ENCODE measurements at places on chromosomes 5 and 9. TPM values are rescaled to one million over a fixed set of nuclear protein-coding genes. Genes with fewer than 3 reads are reported as not detected.

Gene CDH9
- not detected for total RNA-seq

Gene NR5A1
- 0.37 TPM for total RNA-seq

Gene ZNF474
- total RNA-seq: not detected

Gene ERAP2
- not detected for total RNA-seq

Gene SLC25A46
- total RNA-seq: 22.7 TPM
